NCI-H2171 (cell line): ENCODE measurements at places on chromosomes 6 and 20.

DNA sequence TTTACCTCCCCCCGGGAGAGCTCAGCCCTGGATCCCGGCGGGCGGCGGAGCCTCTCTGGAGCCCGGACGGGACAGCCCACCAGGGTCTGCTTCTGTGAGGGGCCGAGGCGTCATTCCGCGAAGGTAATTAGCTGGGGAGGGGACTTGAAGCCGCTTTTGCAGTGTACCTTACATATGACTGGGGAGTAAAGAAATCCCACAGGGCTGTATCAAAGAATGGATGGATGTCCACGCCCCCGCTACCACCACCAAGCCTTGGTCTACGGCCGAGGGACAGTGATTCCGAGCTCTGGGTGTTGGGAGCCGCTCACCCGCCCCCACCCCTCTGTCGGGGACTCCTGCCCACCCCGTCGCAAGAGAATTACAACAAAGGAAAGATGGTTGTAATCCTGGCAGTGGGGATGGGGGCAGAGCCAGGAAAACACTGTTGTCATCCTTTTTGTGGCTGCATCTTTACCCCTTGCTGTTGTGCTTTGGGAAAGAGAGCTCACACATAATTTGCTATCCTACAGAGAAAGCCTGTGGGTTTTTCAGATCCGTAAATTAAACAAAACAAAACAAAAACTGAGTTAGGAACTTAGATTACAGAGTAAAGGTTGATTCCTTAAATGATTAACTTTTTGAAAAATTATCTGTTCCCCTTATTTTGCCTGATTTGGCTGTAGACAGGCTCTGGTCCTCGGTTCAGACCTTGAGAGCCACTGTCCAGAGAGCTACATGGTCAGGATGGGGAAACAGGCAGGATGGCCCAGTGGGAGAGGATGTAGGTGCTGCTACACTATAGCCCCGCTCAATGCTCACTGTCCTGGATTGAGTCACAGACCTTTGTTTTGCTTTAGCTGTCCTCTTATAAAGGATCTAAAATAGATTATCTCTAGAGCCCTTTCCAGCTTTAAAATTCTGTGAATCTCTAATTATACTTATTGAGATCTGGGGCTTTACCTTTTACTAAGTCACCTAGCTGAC lies 997 bp upstream of the FBXO30 start:
- DNase-seq: no peak

DNA sequence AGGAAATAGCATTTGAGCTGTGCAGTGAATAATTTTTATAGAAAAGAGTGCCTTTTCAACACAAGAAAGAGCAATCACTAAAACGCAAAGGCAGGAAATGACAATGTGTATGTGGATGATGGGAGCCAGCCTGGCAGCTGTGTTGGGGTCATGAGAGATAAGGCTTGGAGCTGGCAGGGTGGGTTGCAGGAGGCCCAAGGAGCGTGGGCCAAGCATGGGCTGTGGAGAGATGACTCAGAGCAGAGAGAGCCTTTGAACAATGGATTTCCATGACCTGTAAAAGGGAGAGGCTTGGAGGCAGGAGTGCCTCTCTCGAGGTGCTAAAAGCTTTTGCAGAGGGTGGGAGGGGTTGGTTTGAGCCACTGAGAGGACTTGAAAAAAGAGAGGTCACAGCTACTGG lies 6.6 kb upstream of the TBC1D7 start:
- DNase-seq: no peak

GRCh38 chr20:19265646-19266374 lies 53.4 kb downstream of the SLC24A3 start:
- no peak for DNase-seq

DNA sequence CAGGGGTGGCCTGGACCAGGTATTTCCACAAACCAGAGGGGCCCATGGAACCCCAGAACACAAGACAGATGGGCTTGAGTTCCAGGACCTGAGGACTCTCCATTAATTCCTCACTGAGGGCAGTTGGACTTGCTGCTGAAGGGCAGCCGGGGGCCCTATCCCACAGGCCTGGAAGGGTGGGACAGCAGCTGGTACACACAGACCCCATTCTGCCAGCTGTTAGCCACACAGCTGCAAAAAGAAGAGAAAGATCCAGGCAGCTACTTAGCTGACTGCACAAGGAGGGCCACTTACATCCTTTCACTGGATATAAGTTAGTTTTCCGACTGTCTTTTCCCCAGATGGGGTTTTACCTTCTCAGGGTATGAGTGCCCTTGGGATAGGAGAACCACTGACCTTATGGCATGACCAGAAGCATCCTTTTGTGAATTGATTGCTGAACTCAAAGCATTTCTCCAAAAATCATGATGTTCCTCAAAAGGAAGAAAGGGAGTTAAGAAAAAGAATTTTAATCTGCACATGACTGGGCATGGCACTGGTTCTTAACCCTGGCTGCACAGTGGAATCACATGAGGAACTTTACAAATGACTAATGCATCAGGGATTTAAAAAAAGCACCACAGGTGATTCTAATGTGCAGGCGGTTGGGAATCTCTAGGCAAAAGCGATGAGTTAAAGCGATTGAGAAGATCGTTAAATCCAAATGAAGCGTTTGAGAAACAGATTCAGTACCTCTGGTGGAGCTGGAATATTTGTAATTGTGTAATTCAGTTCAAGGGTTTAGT lies 199.4 kb downstream of the TFAP2A start:
- DNase-seq: no peak

DNA sequence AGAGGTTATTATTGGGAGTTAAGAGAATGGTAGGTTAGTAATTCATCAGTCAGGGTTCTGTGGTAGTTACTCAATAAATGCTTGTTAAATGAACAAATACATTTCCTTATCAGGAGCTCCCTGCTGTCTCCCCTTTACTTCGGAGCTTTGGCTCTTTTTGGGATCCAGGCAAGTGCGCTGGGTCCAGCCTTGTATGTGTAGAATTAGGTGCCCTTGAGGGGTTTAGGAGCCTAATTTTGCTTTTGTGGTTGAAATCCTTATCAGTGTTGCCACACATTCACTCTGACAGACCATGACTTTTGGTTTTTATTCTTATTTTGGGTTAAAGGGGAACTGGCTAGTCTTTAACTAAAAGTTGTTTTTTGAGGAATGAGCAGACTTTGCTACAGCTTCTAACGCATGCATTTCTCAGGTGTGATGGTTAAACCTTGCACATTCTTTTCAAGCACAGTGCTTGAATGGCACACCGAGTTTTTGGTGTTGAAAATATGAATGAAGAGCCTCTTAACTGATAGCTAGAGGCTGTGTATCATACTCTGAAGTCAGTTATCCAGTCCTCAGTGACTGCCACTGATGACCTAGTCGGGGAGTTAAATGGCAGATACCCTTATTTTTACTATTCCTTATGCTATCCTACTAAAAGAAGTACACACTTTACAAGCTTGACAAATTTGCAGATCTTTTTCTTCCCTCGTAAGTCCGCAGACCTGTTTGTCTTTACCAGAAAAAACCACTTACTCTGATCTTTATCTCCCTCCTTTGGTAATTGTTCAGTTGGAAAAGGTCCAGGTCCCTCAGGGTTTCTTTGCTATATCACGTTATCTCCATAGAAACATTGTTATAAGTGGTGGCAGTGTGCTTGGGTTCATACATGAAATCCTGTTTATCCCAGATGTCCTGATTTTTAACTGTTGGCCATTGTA lies 50.7 kb upstream of the PLCG1 start:
- DNase-seq: peak; percentile 92

DNA sequence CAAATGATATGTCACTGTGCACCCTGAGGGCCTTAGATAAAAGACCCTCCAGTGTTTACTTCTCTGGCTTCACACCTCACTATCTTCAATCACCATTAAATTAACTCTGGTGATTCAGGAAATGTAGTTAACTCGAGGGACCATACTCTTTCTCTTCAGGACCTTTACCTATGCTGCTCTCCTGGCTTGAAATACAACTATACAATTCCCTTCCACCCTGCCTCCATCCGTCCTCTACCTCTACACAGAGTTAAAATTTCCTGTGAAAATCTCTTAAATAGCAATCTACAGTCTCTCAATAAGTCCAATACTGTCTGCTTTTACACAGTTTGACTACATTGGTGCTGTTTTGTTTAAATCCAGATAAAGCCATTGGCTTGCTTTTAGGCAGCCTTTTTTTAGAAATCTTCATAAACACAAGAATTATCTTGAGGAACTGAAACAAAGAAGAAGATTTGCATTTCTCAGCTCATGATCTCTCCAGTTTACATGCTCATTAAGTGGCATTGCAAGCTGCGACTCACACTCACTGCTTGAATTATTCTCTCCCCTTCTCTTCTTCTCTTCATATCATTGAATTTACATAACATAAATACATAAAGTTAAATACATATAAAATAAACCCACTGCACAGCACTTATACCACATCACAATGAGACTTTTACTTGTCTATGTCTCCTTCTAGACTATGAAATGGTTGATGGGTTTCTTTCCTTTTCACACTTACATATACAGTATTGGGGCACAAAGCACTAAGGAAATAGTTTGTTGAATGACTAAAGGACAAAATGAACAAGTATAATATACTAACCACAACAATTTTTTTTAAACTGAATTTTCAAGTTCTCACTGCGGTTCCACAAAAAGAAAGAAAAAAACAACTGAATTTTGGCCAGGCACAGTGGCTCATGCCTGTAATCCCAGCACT lies 239.0 kb upstream of the KCNQ5 start:
- no peak for DNase-seq

DNA sequence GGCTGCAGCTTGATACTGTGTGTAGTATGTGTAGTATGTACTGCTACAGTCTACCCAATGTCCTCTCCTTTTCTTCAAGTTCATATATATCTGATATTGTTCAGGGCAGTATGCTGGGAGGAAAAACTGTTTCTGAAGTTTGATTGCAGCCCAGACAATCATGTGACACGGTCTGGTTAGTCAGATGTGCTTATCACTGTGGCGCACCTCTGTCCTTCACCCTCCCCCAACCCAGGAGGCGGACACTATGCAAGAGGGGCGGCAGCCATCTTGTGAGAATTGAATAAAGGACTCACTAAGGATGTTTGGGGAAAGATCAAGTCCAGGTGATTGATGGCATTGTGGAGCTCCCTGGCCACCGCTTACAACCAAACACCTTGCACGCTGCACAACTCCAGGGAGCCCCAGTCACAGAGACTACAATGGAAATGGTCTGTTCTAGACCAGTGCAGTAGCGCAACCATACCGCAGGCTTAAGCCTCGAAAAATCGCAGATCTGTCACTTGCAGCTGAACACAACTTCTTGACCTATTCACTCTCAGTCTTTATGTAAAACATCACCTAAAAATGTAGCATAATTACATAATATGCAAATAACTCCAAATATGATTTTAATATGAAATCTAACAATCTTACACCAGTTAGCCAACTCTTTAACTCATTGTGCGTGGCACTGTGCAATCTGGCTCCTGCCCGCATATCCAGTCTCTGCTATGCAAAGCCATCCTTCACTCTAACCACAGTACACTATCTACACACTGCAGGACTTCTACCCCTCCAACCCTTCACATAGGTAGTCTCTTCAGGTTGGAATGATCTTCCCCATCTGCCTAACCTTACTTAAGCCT lies 79.3 kb downstream of the VGLL2 start:
- DNase-seq: no peak

GRCh38 chr6:81326881-81327561 lies 425.5 kb downstream of the TENT5A start:
- DNase-seq: no peak

- no peak for DNase-seq
Observed at GRCh38 chr6:155404937-155405336, 50.7 kb downstream of the NOX3 start.

- DNase-seq: no peak
Observed at GRCh38 chr20:48656137-48656536, 171.7 kb downstream of the PREX1 start.

- DNase-seq: no peak
Observed at GRCh38 chr6:128474481-128474880, 45.9 kb downstream of the PTPRK start.

- DNase-seq: no peak
Observed at GRCh38 chr20:10634683-10635411, 39.0 kb downstream of the JAG1 start.

GRCh38 chr6:8243475-8243874 lies 141.1 kb upstream of the EEF1E1 start:
- DNase-seq: no peak
